ENCODE measurements at places on chromosomes 1 and 21.

- no peak for DNase-seq
Measured at GRCh38 chr1:187046293-187046692, 217.5 kb downstream of the PLA2G4A start.

GRCh38 chr1:20530901-20531300 is 21.5 kb upstream of the FAM43B start:
- no peak for DNase-seq

GRCh38 chr1:244759158-244759557 is 76.3 kb upstream of the COX20 start:
- DNase-seq: no peak

- DNase-seq: no peak
Measured at GRCh38 chr1:78281580-78281979, 209.2 kb upstream of the PTGFR start.

DNA sequence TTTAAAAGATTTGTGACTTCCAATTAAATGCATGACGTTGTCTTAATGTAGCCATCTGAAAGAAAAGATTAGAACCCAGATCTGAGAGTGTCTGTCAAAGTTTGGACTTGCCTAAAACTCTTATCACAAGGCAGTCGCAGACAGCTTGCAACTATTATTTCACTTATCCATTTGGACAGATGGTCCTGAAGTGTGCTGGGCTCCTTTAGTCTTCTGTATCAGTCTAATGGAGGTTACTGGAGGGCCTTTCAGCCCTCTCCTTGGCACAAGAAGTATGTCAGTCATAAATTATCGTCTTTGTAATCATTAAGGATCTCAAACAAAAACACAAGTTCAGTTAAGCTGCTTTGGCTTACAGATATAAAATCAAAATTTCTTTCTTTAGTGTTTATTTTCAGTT is 15.5 kb downstream of the PROX1 start:
- no peak for DNase-seq

GRCh38 chr21:46543306-46543705 is 61.6 kb downstream of the S100B start:
- no peak for DNase-seq

DNA sequence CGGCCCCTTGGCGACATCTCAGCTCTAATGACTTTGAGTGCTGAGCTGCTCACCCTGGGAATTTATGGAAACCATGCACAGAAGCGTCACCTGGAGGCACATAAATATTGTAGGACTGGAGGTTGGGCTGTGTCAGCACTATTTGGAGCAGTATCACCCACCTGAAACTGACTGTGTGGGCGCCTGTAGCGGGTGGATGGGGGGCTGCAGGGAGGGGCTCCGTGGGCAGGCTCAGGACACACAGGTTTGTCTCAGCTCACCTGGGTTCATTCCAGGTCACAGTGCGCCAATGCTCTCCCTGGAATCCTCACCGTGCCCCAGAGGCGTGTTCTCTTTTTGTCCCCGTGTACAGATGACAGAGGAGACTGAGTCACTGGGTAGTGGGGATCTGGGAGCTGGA is 74.8 kb upstream of the ACTL8 start:
- DNase-seq: no peak
